ENCODE measurements at places on chromosomes 6 and 20.

DNA sequence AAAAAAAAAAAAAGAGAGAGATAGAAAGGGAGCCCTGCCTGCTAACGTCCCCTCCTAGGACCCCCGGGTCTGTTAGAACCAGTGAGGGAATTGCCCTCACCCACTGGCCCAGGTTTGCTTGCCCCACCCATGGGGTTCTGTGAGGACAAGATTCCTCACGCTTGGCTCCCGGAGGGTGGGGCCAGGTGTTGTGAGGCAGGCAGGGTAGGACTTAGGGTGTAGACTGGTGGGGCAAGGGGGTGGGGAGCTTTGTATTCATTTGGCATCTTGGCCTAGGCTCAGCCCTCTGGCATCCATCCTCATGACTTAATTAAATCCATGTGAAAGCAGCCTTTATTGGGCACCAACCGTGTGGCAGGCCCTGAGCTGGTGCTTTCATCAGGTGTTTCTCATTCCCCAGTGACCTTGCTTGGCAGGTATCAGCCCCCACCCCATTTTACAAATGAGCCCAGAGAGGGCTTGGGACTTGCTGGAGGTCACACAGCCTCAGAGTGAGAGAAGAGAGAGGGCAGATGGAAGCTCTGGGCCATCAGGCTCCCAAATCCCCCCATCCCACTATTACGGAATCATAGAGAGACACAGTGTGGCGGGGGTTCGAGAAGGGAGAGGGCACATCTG lies 19.0 kb downstream of the RAB44 start:
- DNase-seq = no peak

- no peak for DNase-seq
These were observed 30.9 kb downstream of the KIAA1755 start for GRCh38 chr20:38229376-38230252.

DNA sequence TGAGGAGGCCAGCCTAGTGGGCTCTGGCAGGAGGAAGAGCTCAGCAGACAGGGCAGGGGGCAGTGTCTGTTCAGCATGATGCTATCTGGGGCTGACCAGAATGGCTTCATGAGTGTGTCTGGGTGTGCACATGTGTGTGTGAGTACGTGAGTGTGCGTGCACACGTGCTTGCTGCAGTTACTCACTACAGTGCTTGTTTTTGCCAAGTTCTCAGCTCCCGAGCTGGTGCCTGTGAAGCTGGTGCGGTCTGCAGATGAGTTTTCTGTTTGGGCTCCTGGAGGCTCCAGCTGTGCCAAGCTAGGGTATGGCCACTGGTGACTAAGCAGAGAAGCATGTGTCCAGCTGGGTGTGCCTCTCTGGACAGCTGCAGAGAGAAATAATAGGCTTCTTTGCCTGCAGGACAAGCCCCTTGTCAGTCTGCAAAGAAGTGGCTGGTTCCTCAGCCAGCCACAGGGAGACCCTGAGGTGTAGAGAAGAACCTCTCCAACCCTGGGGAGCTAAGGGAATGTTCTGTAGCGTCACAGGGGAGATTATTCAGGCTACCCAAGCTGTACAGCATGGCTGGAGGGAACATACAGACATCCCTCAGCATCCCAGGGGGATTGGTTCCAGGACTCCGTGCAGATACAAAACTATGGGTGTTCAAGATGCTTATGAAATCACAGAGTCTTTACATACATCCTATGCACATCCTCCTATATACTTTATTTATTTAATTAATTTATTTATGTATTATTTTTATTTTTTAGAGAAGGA lies 40.2 kb upstream of the FAM50B start:
- DNase-seq = no peak

GRCh38 chr6:157555455-157556143 lies 174.6 kb downstream of the ZDHHC14 start:
- no peak for DNase-seq

DNA sequence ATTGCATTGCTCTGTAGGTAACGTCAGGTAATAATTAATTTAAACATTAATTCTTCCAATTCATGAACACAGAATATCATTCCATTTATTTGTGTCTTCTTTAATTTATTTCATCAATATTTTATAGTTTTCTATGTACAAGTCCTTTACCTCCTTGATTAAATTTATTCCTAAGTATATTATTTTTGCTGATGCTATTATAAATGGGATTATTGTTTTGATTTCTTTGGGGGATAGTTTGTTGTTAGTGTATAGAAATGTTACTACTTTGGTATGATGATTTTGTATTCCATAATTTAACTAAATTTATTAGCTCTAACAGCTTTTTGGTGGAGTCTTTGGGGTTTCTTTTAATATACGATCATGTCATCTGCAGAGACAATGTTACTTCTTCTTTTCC lies 44.7 kb upstream of the CCND3 start:
- no peak for DNase-seq

DNA sequence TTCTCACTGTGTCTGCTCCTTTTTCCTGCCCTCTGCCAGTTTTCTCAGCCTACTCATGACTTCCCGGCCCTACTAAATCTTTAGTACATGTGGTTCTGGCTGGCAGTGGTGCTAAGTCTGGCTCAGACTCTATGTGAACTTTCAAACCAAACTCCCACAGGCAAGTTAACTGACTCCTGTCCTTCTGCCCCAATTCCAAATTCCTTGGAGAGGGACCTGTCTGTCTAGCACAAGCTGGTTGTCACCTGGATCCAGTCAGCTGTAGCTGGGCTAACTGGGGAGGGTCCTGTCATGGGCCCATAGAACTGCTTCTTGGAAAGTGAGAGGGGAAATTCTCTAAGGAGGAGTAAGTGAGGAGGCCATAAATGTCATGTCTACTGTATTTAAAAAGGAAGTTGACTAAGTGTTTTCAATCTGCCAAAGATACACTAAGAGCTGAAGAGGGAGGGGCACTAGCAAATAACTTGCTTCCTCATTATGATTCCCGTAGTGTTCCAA lies 240.1 kb downstream of the KCNQ5 start:
- no peak for DNase-seq

- DNase-seq = no peak
These were observed 10.9 kb downstream of the LRRC1 start for GRCh38 chr6:53805725-53806124.

DNA sequence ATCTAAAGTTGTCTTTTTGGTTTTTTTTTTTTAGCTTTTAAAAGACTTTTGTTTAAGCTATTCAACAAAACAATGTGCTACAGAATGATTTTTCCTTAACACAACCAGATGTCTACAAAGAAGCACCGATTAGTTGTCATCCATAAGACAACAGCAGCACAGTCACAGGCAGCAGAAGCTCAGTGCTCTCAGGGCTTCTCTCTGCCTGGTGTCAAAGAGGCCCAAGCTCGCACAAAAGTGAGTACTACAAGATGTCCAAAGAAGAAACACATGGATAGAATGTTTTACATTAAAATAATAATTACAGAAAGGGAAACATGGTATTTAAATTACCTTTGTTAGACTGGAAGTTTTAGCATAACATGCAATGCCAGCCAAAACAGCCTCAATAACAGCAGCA lies 81.6 kb downstream of the DNAAF9 start:
- no peak for DNase-seq

- no peak for DNase-seq
These were observed 141.3 kb downstream of the FUT9 start for GRCh38 chr6:96157018-96157565.

GRCh38 chr20:19259141-19259591 lies 46.7 kb downstream of the SLC24A3 start:
- DNase-seq = no peak

DNA sequence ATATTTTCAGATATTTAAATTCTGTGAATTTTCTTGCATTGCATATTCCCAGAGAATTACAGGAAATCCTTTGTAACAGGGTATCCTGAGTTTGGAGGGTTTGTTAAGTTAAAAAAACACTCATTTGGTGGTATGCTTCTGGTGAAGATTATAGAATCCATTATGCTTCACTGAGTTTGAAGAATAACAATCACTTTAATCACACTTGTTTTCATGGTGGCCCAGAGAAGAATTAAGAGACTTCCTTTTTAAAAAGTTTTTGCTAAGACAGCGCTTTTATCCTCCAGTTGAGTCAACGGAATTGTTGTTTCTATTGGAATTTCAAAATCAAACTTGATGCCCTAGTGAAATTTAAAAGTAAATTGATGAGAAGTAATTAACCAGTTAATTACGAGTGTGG lies 17.4 kb downstream of the PLEKHG1 start:
- DNase-seq = no peak

GRCh38 chr6:33915134-33915533 lies 111.3 kb upstream of the MLN start:
- DNase-seq = no peak

- no peak for DNase-seq
These were observed 10.0 kb downstream of the DYNLT2 start for GRCh38 chr6:169741344-169741743.

All from activated naive CD4-positive, alpha-beta T cell (primary cell).